ENCODE measurements at places on chromosomes 16 and 17.

GRCh38 chr16:86157616-86158247 lies 258.8 kb downstream of the IRF8 start:
- DNase-seq, result no peak

DNA sequence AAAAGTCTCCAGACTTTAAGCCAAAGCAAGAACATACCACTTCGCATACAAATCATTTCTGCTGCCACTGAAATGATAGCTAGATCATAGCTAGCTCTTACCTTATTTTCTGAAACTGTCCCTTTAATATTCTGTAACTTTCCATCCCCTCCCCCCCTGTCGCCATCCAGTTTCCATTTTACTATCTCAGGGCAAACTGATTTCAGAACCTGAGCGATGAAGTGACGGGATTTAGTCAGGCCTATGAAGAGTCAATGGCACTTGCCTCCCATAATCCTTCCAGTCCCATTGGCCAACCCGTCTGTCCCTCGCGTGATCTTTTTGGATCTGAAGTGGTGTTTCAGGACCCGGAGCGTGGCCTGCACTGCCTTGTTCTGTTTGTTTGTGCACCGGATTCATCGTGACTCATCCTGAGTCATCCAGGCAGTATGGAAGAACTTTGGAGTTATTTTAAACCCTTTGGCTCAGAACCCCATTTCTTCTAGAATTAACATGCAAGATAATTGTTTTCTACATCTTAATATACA lies 199.8 kb upstream of the CHMP6 start:
- DNase-seq, result peak; percentile 86

DNA sequence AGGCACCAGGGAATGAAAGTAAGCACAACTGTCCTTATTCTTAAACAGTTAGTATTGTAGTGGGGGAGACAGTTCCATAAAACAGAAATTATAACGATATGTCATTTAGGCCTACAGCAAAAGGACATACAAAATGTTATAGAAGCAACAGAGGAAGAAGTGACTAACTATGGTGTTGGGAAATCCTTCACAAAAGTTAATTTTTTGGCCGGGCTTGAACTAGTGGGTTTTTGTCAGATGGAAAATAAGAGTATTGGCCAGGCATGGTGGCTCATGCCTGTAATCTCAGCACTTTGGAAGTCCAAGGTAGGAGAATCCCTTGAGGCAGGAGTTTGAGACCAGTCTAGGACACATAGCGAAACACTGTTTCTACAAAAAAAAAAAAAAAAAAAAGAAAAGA lies 127.8 kb downstream of the SSH2 start:
- DNase-seq, result no peak

- DNase-seq, result peak; percentile 91
Observed at GRCh38 chr17:82528484-82529265, 9.1 kb downstream of the FOXK2 start.

GRCh38 chr16:84826558-84826941 lies 6.8 kb downstream of the CRISPLD2 start:
- DNase-seq, result no peak

GRCh38 chr16:55565086-55565485 lies 1.4 kb upstream of the CAPNS2 start:
- DNase-seq, result no peak

DNA sequence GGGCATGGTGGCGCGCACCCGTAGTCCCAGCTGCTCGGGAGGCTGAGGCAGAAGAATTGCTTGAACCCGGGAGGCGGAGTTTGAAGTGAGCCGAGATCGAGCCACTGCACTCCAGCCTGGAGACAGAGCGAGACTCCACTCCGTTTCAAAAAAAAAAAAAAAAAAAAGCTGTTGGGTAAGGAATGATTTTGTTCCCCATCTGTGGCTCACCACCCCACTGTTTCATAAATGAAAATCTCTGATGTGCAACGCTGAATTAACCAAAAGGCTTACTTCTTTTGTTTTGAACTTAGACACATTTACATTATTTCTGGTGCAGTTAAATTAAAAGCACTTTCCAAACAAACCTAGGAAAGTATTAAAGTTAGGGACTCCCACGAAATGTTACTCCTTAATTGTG lies 1.2 kb upstream of the METTL9 start:
- no peak for DNase-seq

DNA sequence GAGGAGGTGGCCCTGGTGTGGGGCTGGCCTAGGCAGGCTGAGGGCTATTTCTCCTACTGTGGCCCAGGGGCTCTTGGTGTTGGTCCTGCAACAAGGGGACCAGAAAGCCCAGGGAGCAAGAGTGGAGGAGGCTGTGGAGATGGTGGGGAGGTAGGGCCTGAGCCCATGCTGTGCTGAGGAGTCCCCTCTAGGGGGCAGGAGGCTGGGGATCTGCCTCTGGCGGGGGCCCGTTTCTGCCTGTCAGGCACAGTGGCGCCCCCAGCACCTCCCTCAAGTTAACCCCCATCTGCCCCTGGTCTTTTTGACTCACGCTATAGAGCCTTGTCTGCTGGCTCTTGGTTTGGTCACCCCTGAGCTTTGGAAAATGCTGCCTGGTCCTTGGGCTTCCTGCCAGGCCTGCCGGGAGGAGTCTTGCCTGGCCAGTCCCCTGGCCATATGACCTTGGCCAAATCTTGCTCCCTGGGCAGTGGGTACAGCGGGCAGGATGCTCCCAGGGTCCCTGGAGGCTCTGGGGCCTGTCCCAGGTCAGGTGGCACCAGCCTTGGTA lies 5.9 kb downstream of the BAIAP2 start:
- DNase-seq, result peak; percentile 22

DNA sequence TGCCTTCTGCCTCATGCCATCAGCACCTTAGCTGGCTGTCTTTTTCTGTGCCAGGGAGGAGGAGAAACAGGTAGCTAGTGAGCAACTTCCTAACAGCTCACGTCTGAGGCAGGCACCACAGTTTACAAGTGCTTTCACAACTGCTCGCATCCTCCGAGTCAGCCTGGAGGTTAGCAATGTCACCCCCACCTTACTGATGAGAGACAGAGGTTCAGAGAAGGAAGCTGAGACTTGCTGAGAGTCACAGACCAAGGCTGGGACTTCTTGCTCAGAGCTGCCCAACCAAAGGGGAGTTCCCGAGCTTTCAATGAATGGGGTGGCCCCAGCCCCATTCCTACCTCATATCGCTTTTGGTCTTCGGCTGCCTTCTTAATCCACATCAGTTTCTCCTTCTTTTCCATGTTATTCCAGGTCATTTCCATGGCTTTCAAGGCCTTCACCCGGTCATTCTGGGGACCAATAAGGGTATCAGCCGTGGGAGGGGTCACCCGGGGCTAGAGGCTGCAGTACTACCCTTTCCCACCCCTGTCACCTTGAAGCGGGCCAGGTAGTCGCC lies 9.6 kb downstream of the UBTF start:
- no peak for DNase-seq

GRCh38 chr16:76653390-76654026 lies 376.3 kb downstream of the CNTNAP4 start:
- DNase-seq, result peak; percentile 26

- DNase-seq, result no peak
Observed at GRCh38 chr16:7513429-7513828, 180.8 kb downstream of the RBFOX1 start.

- DNase-seq, result peak; percentile 45
Observed at GRCh38 chr16:426906-427249, 1.4 kb downstream of the RAB11FIP3 start.

GRCh38 chr17:1554751-1555540 lies 7.6 kb downstream of the PITPNA start:
- DNase-seq, result peak; percentile 30

DNA sequence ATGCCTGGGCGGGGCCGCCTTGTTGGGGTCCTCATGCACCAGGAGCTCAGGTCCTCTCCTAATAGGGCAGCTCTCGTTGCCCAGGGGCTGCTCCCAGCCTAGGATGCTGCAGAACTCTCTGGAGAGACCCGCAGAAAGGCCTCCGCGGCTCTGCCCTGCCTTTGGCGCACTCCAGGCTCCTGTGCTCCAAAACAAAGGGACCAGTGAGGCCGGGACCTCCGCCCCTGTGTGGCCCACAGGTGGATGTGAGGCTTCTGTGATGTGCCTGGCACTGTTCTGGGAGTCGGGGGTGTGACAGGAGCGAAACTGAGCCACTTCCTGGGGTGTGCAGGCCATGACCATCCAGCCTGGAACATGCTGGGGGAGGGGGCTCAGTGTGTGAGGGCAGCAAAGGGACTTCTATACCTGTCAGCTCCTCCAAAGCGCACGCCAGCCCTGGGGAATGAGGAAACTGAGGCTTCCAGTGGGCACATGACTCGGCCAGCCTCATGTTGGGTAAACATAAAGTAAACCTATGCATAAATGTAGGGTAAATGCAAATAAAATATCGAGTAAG lies 153.2 kb downstream of the IRF8 start:
- no peak for DNase-seq

- no peak for DNase-seq
Observed at GRCh38 chr16:22190081-22190775, 15.8 kb upstream of the EEF2K start.

DNA sequence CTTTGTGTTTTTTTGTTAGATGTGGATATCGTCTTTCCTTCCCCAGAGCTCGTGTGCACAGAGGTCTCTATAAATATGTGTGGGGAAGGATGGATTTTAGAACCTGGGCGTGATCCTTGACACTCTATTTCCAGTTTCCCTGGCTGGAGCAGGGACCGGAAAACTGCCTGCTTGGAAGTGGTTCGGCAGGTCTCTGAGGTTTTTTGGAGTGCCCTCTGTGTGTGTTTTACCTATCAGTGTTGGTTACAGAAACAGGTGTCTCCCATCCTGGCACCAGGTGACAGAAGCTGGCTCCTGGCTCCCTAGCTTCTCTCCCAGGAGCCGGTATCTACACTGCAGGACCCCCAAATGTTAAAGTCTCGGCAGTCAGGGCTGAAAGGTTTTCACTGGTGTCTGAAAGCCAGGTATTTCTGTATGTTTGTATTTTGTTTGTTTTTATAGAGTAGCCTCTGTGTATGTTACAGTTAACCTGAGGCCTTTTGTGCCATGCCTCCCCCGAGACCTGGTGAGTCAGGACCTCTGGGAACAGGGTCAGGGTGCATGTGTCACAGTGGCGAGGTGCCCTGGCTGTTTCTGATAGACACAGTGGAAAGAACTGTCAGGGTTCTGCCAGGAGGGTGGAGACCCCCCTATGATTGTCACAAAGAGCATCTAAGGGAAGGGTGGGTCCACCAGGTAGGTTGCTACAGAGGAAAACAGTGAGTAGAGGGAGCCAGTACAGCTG lies 31.3 kb downstream of the ZC3H18 start:
- no peak for DNase-seq

- DNase-seq, result peak; percentile 100
Observed at GRCh38 chr17:5526821-5527598, 40.6 kb downstream of the MIS12 start.

DNA sequence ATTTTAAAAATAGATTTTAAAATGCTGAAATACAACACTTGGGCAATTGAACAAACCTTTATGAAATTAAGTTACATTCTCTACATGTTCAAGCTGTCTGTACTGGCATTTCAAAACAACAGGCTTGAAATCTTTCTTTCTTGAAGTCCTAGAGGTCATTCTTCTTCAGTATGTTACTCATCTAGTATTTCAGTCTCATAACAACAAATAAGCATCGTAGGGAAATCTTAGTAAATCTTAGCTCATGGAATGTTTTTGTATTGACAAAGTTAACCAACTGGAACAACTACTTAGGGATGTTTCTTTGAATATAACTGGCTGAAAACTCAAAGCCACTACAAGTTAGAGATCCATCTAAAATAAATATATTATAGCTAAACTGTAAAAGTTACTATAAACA lies 96.6 kb downstream of the KIF2B start:
- DNase-seq, result peak; percentile 24

DNA sequence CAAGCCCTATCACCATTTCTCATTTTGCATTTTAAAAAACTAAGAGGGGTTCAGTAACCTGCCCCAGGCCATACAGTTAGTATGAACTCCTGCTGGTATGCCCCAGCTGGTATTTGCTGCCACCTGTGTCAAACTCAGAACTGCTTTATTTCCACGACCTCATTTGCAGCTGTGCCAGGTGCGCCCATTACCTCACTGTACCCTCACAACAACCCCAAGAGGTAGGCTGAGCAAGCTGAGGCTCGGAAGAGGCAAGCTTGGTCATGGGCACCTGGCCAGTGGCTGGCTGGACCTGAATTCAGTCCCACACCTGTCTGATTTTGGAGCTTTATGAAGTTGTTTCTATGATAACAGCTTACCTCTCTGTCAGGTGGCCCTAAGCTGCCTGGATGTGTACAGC lies 7.6 kb downstream of the EPN2 start:
- DNase-seq, result no peak

DNA sequence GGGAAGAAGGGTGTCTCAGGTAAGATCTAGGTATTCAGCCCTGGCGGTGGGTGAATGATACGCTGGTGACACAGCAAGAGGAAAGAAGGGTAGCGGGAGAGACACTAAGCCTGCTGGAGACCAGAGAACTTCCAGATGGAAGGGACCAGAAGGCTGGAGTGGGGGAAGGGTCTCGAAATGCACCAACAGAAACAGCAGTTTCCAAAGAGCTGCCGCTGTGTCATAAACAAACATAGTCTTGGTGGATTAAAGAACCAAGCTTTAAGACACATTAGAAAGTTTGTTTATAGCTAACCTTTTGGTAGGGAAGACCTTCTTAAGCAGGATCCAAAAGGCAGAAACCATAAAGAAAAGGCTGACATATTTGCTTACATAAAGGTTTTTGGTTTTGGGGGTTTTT lies 20.9 kb downstream of the TRPV3 start:
- DNase-seq, result no peak

DNA sequence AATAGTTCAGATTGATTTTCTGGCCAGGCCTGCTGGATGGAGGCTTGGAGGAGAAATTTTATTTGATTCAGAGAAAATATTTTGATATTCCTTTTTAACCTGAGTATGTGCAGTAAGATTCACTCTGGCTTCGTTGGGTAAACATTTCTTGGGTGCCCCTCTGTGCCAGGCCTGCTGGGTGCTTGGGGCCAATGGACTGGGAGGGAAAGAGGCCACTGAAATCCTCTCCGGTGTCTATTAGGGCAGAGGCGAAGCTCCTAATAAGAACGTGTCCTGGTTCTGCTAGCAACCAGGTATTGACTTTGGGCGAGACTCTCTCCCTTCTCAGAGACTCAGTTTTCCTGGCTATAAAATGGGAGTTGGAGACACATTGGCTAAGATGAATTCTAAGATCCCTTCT lies 122.5 kb downstream of the CYLD start:
- DNase-seq, result no peak

DNA sequence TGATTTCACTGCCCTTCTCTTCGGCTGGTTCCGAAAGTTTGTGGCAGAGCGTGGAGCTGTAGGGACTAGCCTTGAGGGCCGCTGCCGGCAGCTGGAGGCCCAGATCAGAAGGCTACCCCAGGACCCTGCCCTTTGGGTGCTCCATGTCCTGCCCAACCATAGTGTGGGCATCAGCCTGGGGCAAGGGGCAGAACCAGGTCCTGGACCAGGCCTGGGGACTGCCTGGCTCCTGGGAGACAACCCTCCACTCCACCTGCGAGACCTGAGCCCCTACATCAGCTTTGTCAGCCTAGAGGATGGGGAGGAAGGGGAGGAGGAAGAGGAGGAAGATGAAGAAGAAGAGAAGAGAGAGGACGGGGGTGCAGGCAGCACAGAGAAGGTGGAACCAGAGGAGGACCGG lies 856 bp upstream of the CXCL16 start:
- DNase-seq, result no peak
